Left renal pelvis (tissue), 4 donors: ENCODE measurements at places on chromosomes 12 and 14. TPM values are rescaled to one million over a fixed set of nuclear protein-coding genes. Genes with fewer than 3 reads are reported as not detected.
A peak's percentile ranks its signal among the peaks of the same experiment; 100 is the strongest.

DNA sequence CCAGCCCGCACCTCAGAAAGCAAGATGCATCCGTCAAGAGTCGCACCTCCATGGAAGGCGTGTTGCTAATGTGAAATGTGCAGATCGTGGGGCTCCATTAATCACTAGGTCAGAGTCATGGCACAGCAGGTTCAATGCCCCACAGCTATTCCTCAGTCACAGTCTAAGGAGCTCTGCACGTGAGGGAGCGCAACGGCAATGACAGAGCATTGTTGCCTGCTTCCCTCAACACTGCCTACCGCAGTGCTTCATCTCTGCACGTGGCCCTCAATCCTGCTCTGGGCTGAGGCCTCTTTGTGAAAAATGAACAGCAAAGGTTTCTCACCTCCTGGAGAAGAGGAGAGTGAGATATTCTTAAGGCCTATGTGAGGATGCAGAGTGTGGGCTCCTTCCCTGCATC lies 995.2 kb upstream of the TMEM132C start:
- no peak for DNase-seq

DNA sequence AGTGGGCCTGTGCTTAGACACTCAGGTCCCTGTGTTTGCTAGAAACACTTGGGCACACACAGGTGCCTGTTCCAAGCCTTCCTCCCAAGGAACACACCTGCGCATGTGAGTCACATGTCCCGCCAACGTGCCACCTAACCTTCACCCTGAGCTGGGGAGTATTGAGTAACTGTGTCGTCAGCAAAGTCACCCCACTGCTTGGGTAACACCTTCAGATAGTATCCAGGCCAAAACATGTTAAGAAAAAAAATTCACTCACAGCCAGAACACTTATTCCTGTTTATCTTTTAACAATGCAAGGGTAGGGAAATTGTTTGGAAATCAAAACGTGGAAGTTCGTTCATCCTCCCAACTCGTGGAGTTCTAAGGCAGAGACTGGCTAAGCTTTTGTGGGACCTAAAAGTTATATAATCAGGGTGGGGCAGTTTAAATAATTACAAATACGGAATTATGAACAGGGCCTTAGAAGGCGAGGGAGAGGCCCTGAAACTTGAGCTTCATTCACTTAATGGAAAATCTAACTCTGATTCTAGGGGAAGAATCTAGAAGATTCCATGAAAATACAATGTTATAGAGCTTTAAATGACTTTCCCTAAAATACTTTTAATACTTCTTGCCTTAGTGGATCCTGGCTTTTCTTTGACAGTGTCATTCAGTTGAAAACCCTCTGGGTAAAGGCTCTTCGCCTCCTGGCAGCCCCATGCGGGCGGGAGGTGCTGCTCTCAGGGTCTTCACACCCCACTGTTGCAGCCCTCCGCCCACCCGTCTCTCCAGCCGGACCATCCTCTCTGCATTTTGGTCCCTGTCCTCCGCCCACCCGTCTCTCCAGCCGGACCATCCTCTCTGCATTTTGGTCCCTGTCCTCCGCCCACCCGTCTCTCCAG lies 30.3 kb upstream of the ADIPOR2 start:
- no peak for DNase-seq

- no peak for DNase-seq
Measured at GRCh38 chr12:123763093-123763492, 992 bp downstream of the DNAH10 start.

DNA sequence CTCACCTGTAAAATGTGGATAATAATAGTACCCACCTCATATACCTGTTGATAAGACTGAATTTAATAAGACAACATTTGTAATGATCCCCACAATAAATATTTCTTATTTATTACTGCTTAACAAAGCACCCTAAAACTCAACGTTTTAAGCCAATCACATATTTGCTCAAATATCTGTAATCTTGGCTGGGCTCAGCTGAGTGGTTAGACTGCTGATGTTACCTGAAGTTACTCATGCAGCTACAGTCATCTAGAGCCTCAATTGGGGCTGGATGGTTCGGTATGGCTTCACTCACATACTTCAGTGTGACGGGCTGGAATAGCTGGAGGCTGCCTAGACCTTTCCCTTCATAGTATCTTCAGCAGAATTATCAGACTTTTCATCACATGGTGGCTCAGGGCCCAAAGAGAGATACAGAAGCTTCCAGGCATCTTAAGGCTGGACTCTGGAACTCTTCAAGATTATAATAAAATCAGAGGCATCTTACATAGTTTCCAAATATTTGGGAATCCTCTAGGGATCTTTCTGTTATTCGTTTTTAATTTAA lies 4.3 kb upstream of the OR5AU1 start:
- DNase-seq, result no peak

DNA sequence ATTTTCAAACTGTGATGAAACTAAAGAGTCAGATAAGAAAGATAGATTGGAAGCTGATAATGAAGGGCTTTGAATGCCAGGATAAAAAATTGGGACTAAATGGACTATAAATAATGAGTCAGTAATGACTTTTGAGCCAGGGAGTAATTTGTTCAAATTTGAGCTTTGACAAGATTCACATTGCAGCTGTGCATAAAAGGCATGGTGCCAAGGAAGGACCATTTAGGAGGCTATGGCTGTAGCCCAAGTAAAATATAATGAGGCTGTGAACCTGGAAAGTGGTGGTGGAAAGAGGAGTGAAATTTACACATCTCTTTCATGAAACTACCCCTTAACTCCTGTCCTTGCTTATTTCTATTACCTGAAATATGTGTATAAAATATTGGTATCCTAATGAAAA lies 218.5 kb downstream of the SLC6A15 start:
- no peak for DNase-seq

DNA sequence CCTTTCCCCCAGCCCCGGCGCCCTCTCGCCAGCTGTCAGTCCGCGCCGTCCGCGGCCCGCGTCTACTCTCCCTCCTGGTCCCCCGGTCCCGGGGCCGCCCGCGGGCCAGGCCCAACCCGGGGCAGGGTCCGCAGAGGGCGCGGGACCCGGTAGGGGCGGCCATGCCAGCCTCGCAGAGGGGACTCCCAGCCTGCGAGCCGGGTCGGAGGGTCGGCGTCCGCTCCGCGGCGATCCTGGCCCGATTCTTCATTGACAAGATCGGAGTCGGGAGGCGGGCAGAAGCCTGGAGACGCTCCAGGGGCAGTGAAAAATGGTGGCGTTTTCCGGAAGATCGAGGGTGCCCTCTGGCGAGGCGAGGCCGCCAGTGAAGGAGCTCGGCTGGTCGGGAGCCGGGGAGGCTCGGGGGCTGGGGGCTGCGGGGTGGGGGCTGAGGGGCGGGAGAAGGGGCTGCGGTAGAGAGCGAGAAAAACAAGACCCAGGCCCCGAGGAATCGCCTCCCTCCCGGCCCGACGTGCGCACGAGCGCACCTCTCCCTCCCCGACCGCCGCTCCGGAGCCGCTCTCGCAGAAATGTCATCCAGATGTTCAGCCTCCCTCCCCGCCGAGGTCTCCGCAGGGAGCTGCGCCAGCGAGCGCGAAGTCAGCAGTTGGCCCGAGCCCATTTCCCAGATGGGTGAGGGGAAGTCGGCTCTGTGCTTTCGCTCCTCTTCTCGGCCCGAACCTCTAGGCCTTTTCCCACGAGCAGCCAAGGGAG lies 647 bp upstream of the TGFB3 start:
- peak; percentile 74 for DNase-seq

DNA sequence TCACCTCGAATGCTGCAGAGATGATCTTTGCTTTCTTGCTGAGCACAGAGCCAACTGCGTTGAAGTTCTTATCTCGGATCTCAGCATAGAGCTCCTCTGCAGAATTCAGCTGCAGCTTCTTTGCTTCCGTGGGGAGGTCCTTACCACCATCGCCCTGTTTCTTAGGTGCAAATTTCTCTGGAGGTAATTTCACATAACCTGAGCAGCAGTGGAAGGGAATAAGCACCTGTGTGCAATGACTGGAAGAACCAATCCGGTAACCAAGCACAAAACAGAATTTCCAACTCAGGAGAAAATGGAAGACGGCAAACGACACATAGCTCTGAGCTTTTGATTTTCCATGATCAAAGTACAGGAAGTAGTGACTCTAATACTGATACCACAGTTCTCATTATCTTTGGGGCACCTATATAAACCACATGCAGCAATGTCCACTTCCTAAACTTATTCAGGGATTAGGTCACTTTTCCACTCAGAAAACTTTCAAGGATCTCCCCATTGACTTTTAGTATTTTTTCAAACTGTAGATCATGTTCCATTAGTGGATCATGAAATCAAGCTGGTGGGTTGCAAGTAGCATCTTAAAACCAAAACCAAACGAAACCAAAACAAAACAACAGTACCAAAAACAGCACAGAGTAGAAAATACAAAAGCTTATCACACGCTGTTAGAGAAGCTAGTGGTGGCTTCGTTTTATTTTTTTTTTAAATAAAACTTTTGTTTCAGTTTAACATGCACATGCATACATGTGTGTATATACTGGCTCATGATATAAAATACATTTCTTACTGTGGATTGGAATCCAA lies 18.9 kb upstream of the DIABLO start:
- DNase-seq, result no peak

Gene PMCH
- 0.38 TPM for polyA plus RNA-seq
